ENCODE measurements at places on chromosomes 12 and 14.

DNA sequence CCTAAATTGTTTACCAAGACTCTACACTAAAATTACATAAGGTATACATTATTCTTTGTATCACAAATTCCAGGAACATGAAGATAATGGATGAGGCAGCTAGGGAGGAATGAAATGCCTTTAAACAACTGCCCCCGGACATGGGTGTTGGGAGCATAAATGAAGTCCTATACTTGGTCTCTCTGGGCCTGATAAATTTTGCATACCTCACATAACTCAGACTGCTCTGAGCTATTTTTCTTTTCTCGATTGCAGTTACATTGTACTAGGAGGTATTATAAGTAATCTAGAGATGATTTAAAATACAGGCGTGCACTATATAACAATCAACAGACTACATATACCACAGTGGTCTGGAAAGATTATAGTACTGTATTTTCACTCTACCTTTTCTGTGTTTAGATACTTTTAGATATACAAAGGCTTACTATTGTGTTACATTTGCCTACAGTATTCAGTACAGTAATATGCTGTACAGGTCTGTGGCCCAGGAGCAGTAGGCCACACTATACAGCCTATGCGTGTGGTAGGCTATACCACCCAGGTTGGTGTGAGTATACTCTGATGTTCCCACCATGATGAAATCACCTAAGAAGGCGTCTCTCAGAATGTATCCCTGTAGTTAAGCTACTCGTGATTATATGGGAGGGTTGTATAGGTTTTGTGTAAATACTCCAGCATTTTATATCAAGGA, 14.3 kb downstream of the FNTB start:
- no peak for DNase-seq
- H3K4me3 ChIP-seq, result no peak overlapping the region
- H3K27ac ChIP-seq, result no peak overlapping the region

DNA sequence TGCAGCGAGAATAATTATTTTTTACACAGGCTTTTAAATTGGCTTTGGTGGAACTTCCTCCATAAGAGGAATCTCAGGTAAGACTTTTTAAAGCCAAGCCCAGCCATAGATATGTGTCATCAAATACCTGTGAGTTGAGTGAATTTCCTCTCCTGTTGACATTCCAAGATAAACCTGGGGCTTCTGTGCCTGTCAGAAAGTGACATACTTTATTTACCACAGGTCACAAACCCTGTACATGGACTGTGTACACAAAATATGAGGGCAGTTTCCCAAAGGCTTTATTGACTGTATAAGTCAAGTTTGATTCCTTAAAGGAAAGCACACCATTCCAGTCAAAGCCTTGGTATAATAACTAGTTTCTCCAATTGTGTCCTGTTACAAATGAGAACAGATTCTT, 25.9 kb upstream of the SRSF5 start:
- no peaks in the 10 kb centered on the region for H3K36me3 ChIP-seq
- no peak for DNase-seq
- H3K4me3 ChIP-seq, result no peak overlapping the region
- no peaks in the 10 kb centered on the region for H3K27me3 ChIP-seq
- H3K4me1 ChIP-seq, result no peaks in the 10 kb centered on the region

DNA sequence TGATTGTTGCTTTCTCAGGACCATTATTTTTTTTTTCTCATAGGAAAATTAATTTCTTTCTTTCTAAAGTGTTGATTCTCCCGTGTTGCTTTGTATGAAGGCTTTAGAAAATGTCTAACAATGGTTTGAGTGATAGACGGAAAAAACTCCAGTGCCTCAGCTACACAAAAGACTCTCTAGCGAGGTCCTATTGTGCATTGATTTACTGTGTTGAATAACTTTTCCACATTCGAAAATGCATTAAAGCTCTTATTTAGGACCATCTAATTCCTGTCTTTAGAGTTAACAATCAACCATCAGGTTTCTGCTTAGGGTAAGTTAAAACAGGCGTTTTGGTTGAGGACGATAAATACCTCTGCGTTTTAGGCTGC, 99.6 kb downstream of the PTPN11 start:
- H3K36me3 ChIP-seq, result no peaks in the 10 kb centered on the region
- no peak overlapping the region for H3K27ac ChIP-seq
- no peak overlapping the region for H3K4me3 ChIP-seq
- no peaks in the 10 kb centered on the region for H3K27me3 ChIP-seq

DNA sequence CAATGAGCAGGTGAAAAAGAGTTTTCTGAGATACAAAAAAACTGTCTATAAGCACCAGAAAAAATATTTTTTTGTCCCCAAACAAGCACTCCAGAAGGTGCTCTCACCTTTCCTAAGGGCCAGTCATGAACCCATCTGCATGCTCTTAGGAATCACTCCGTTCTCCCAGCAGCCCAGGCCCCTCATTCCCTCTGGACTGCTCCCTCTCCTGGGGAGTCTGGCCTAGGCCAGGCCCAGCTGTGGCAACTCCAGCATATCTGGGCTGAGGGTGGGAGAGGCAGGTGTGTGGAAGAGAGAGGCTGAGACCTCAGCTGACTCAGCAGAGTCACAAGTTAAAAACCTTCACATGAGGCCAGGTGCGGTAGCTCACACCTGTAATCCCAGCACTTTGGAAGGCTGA, 54.6 kb downstream of the TRAFD1 start:
- no peak for DNase-seq
- no peaks in the 10 kb centered on the region for H3K4me1 ChIP-seq
- H3K27ac ChIP-seq, result no peak overlapping the region
- H3K4me3 ChIP-seq, result no peak overlapping the region

DNA sequence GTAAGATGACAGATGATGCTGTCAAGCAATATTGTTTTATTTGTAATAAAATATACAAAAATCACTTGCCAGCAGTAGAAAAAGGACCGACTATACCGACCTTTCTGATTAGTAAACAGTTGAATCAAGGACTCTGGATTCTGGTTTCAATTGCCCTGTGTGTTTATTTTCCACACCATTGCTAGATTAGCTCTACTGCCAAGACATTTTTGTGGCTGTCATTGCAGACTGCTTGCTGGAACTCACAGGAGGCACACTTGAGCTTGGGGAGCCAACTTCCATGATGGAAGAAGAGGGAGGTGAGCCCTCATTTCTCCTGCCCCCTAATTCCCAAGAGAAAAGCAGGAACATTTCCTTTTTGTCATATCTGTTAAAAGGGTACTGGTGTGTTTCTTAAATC, 51.3 kb downstream of the MAPKAPK5 start:
- DNase-seq, result no peak
- H3K27me3 ChIP-seq, result no peaks in the 10 kb centered on the region
- H3K36me3 ChIP-seq, result peaks cover 9% of the 10 kb centered on the region

- no peaks in the 10 kb centered on the region for H3K27me3 ChIP-seq
- H3K36me3 ChIP-seq, result no peaks in the 10 kb centered on the region
- H3K4me3 ChIP-seq, result no peak overlapping the region
- H3K27ac ChIP-seq, result no peak overlapping the region
- no peaks in the 10 kb centered on the region for H3K4me1 ChIP-seq
- no peak for DNase-seq
These were observed 19.0 kb upstream of the MSRB3 start for GRCh38 chr12:65259501-65259900.

DNA sequence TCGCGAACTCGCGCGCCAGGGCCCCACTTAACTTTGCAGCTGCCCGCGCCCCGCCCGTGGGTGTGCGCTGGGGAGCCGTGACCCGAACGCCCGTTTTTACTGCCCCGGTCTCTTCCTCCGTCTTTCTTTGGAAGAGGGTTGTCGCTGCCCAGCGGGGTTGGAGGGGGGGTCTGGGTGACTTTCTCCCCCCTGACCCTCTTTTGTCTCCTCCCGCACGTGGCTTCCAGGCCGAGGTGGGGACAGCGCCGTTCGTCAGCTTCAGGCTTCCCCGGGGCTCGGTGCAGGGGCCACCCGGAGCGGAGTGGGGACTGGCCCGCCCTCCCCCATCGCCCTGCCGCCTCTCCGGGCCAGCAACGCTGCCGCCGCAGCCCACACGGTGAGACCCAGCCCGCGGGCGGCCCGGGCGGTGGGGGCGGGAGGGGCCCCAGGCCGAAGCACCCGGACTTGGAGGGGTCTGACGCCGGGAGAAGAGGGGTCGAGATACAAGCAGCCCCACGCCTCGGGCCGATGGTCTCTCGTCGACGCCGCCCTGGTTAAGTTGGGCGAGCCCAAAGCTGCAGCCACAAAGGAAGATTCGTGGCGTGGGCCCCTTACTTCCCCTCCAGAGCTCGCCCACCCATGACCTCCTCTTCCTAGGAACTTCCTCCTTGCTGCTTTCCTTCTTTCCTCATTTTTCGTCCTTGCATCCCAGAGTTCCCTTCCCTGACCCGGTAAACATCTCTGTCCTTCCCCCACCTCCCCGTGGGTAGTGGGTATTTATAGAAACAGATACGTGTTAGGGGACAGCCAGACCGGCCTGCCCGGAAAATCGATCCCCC, 1.2 kb downstream of the DYRK2 start:
- no peaks in the 10 kb centered on the region for H3K36me3 ChIP-seq

Measured in thoracic aorta (tissue), 2 donors.